Gastroesophageal sphincter (tissue), 4 donors: ENCODE measurements at places on chromosomes 16 and 17. TPM values are rescaled to one million over a fixed set of nuclear protein-coding genes. Genes with fewer than 3 reads are reported as not detected.

CPHXL2 gene
- not detected for total RNA-seq

TNK1 gene
- total RNA-seq: 4.0 TPM

MILR1 gene
- 10.1 TPM for total RNA-seq

G6PC1 gene
- not detected for total RNA-seq

CHP2 gene
- not detected for total RNA-seq

ANKRD13B gene
- 5.6 TPM for total RNA-seq
